ENCODE measurements at places on chromosomes 7 and 10.

DNA sequence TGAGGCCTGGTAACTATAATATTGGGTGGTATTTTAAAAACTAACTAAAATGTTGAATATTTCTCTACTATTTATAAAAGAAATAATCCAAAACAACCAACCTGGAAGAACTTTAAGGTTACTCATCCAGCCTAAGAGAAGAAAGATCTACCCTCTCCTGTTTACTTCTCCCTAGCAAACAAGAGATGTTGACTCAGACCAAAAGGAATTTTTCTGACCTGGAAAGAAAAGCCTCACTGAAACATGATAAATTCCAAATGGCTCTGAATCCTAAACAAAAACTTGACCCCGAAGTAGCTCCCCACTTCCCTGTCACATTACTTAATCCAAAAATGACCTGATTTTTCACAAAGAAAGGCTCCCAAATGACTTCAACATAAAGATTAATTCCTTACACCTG, 101.2 kb downstream of the PARD3 start:
- DNase-seq, result no peak

GRCh38 chr7:40640566-40640965, 505.8 kb downstream of the SUGCT start:
- DNase-seq, result no peak

DNA sequence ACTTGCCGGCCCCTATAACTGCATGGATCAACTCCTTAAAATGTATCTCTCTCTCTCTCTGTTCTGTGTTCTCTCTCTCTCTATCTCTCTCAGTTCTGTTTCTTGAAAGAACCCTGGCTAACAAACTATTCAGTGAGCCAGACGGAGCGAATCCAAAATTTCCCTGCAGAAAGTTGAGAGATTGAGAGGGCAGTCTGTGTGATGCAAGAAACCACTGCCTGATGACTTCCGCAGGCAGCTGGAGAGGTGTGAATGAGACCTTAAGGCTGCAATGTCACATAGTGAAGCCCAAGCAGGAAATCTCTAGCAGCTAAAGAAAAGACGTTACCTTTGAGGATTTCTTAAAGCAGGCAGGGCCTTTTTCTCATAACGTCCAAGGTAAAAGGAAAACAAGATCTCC, 17.3 kb downstream of the FAM107B start:
- DNase-seq, result no peak

GRCh38 chr7:36961097-36961496, 236.8 kb upstream of the AOAH start:
- no peak for DNase-seq

- DNase-seq, result no peak
Measured at GRCh38 chr7:141073173-141073640, 657 bp upstream of the TMEM178B start.

- DNase-seq, result no peak
Measured at GRCh38 chr7:34224281-34224680, 318.9 kb downstream of the BMPER start.

DNA sequence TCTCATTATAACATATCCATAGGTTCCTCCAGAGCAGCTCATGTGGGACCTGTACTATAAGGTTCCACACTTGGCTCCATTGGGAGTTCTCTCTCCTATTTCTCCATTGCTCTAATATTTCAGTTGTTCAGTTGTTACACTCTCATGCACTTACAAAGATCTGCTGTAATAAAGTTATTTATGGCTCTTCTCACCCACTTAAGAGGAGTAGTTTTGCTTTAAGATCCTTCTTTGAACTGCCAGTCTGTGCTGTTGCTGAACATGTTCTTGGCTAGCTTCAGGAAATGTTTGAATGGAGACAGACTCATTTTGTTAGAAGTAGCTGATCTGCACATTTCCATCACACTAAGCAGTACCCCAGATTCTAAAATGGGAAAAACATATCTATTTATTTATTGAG, 250.1 kb downstream of the CDK14 start:
- DNase-seq, result no peak

DNA sequence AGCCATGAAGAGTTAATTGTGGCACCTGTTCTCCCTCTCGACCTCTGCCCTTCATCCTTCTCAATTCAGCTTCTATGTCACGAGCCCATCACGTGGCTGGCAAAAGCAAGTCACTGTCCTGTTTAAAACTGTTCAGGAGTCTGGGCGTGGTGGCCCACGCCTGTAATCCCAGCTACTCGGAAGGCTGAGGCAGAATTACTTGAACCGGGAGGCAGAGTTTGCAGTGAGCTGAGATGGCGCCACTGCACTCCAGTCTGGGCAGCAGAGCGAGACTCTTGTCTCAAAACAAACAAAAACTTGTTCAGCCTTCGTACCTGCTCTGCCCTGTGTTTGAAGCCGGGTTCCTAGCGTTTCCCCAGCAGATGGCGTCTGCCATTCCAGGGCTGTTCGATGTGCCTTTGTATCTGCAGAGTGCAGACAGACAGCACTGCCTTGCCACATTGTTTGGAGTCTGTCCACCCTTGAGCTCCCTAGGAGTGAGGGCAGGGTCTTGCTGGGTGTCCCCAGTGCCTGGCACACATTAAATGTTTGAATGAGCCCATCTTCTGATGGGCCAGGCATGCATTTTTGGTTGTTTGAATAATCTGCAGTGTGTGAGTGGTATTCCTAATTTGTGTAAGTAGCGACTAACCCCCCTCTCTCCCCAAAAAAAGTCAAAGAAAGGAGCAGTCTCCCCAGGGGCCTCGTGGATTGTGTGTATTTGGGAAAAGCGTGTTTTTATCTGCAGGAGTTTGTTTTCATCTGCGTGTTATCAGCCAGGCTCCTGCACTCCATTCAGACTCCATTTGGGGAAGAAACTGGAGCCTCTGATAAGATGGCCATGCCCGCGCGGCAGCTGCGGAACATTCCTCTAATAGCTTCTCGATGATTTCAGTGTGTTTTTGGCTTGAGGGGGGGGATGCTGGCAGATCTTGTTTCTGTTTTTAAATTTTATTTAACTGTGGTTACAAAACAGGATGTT, 61.2 kb downstream of the DNAJB6 start:
- DNase-seq, result peak; percentile 11

- no peak for DNase-seq
Measured at GRCh38 chr10:97134110-97134509, 51.6 kb downstream of the SLIT1 start.

GRCh38 chr10:79944428-79945395, 4.2 kb downstream of the SFTPD start:
- no peak for DNase-seq

- DNase-seq, result peak; percentile 94
Measured at GRCh38 chr7:4641667-4642467, 40.2 kb upstream of the FOXK1 start.

GRCh38 chr7:55527307-55527706, 45.0 kb downstream of the VOPP1 start:
- peak; percentile 89 for DNase-seq

- DNase-seq, result no peak
Measured at GRCh38 chr7:140559410-140559809, 80.1 kb upstream of the MKRN1 start.

GRCh38 chr10:110843031-110843430, 28.7 kb upstream of the PDCD4 start:
- DNase-seq, result peak; percentile 32

- peak; percentile 95 for DNase-seq
Measured at GRCh38 chr7:105648561-105649401, 67.5 kb upstream of the EFCAB10 start.

DNA sequence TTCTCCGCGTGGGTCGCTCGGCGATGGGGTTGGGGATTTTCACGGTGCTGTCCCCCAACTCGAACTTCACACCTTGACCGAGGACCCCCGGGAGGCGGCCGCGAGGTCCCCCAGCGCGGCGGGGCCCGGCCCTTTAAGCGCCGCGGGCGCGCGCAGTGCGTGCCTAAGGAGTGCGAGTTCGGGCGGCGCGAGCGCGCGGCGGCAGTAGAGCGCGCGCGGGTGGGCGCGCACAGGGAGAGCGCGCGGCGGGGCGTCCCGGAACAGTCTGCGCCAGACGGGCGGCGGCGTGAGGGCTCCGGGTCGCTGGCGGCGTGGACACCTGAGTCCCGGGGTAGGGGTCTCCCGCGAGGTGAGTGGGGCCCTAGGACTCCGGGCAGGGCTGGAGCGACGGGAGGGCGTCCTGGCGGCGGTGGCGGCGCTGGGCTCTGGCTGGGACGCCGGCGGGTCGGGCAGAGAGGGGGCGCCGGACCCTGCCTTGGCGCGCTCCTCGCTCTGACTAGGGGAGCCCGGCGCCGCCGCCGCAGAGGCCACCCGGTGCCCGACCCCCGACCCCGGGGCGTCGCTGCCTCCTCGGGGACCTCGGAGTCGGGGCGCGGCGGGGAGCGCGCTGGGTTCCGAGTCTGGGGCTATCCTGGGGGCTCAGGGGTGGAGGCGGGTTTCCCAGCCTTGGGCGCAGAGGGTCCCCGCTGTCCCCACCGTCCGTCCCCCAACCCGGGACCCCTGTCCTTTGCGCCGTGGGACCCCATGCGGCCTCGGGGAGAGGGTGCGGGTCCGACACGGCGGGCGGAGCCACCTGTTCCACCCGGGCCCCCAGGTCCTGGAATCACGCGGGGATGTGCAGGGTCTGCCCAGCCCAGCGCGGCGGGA, at the start of gene PROSER2:
Gene PROSER2, plus strand, starts transcription at position 235 of the 867 bp plus-strand sequence. CDS start 28,722 bp downstream, outside the sequence.
- no peak for DNase-seq

DNA sequence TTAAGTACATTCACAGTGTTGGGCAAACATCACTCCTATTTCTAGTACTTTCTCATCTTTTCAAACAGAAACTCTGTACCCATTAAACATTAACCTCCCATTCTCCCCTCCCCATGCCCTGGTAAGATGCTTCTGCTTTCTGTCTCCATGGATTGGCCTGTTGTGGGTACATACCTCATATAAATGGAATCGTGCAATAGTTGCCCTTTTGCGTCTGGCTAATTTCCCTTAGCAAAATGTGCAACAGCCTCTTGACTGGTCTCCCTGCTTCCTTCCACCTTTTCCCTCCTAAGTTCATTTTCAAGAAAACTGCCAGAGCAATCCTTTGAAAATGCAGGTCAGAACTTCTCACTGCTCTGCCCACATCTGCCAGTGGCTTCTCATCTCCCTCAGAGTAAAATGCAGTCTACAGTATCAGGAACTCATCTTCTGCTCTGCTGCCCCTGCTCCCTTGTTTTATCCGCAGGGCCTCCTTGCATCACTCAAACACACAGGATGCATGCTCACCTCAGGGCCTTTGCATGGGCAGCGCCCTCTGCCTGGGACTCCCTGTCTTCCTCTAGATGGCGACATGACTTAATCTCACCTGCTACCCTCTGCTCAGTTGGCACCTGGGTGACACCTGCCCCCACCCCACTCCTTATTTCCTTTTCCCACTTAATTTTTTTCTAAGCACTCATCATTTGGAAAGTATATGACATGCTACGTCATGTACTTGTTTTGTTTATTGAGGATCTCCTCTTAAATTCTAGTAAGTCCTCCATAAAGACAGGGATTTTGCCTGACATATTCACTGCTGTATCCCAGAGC, 44.3 kb upstream of the ECHDC3 start:
- no peak for DNase-seq

DNA sequence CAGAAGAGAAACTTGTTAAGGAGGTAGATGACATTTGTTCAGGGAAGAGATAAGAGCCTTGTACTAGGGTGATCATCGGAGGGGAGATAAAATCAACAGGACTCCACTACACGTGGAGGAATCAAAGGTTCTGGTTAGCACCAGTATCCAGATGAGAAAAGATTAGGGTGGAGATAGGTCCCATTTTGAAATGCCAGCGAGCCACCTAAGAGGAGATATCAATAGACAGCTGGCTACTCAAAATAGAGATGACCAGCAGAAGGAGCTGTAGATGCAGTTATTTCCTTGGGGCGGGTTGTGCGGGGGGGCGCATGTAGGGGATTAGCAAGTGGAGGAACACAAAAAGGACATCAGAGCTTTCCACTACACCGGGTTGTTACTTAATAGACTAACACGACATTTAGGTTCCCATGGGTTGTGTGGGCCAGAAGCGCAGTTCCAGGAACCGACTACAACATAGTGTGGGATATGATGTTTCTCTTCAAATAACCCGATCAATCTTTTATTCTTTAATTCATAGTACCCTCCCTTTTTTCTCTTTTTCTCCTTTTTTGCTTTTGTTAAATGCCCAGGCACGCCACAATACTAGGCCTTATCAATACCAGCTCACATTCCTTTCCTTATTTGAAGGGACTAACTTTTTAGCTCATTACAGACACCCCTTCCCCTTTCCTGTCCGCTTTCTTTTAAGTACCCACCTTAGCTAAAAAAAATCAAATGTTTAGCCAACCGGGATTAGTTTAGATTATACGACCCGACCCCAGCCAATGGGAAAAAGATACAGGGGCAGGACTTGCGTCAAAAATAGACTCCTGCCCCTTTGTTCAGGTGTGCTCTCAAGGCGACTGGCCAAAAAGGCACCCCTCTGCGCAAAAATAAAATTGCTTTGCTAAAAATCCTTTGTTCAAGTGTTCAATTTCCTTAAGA, 2.0 kb upstream of the KIF11 start:
- peak; percentile 24 for DNase-seq

DNA sequence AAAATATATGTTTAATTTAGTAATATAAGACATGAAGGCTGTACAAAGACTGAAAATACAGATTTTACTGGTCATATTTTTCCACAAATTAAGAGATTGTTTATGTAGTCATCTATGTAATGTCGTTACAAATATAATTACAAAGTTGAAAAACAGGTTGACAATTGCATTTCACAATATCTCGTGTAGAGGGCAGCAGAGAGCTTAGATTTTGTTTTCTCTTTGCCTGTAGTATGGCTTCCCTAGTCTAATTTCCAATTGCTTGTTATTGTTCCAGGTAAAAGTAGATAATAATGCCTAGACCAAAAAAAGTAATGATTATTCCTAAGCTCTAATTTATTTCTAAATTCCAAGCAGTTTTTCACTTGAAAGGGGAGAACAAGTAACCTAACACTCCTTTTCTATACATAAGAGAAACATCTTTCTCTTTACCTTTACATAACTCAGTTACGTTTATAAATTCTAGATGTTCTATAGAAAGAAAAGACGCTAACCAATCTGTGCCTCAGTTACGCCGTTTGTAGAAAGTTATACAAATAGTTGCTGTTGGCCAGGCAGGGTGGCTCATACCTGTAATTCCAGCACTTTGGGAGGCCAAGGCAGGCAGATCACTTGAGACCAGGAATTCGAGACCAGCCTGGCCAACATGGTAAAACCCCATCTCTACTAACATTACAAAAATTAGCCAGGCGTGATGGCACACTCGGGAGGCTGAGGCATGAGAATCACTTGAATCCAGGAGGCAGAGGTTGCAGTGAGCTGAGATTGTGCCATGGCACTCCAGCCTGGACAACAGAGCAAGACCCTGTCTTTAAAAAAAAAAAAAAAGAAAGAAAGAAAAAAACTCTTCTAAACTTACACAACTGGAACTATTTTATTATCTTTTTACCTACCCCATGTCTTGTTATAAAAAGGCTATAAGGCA, 30.0 kb downstream of the NET1 start:
- DNase-seq, result no peak

GRCh38 chr10:71888623-71889387, 37.8 kb upstream of the PSAP start:
- peak; percentile 45 for DNase-seq

GRCh38 chr7:19009936-19010280, 107.5 kb downstream of the TWIST1 start:
- DNase-seq, result no peak

DNA sequence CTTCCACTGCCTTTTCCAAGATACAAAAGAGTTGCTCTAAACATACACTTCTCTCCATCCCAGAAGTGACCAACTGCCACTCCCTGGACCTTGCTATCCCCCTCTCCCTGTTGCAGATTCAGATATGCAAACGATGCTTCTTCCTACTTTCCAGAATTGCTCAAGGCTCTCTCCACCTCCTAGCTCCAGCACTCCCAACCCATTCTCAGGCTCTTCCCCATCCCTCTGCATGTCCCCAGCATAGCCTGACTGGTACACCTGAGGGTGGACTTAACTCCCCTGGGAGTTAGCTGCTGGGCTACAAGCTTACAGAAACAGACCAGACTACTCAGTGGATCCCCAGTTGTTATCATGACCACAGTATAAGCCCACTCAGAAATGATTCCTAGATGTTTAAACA, 27.6 kb downstream of the MKRN1 start:
- no peak for DNase-seq
